Mucosa of gallbladder (tissue), 1 donor: ENCODE measurements at places on chromosomes 4 and X. TPM values are rescaled to one million over a fixed set of nuclear protein-coding genes. Genes with fewer than 3 reads are reported as not detected.

Gene DRD5
- total RNA-seq = not detected

Gene EIF2S3
- total RNA-seq = 168 TPM

Gene CT47B1
- total RNA-seq = not detected

Gene NXF3
- 78.1 TPM for total RNA-seq

Gene SMIM20
- 34.0 TPM for total RNA-seq

Gene BGN
- total RNA-seq = 204 TPM

Gene CPZ
- total RNA-seq = 6.3 TPM

Gene USP51
- total RNA-seq = 1.9 TPM

Gene WDR17
- total RNA-seq = 9.4 TPM

DNA sequence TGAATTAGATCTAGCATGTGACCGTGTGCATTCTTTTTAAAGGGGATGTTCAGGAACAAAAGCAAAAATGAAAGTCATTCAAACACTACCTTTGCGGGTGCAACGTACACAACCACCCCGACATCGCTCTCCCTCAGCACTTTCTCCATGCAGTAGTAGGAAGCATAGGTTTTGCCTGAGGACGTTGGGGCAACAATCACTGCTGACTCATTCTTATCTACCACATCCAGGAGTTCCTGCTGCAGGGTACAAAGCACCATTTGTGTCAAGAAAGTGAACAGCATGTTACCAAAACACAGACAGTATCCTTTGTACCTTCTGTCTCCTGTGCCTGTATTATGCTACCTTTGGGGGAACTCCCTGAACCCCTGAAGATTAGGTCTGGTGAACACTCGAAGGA is 58.6 kb downstream of the DDX60L start:
- DNase-seq = peak; percentile 29

GRCh38 chr4:119604266-119604665 is 24.3 kb downstream of the PDE5A start:
- DNase-seq = no peak

DNA sequence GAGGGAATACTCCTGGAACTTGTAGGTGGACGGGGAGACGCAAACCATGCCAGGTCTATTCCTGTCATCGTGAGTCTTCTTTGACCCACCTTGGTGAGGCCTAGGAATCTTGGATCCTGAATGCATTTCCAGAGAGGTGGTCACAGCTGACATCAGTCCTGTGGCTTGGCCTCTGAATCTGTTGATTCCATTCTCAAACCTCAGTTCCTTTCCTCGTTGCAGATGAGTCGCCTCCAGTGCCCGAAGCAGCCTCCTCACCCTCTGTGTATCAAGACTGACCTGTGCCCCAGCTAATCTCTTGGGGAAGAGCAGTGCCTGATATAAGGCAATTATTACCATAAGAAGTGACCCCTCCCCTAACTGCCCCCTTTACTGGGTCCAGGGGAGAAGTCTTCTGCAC is 118.1 kb downstream of the SMIM20 start:
- DNase-seq = no peak

- no peak for DNase-seq
Observed at GRCh38 chr4:2722033-2722432, 34.1 kb downstream of the TNIP2 start.

DNA sequence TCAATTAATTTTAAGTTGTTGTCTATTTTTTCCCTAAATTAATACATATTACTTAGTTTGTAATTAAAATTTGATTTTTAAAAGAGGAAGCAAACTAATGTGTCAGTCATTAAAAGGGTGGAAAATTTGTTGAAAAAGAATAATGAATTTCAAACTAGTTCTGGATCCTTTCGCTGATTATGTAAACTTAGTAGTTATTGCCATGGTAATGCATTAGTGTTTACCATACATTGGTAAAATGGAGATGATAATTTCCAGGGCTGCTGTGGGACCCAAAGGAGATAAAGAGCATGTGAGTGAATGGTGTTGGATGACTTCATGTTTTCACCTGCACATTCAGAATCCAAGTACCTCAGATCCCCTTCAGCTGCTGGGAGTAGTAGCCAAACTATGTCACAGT is 6.5 kb downstream of the BEX3 start:
- DNase-seq = no peak

DNA sequence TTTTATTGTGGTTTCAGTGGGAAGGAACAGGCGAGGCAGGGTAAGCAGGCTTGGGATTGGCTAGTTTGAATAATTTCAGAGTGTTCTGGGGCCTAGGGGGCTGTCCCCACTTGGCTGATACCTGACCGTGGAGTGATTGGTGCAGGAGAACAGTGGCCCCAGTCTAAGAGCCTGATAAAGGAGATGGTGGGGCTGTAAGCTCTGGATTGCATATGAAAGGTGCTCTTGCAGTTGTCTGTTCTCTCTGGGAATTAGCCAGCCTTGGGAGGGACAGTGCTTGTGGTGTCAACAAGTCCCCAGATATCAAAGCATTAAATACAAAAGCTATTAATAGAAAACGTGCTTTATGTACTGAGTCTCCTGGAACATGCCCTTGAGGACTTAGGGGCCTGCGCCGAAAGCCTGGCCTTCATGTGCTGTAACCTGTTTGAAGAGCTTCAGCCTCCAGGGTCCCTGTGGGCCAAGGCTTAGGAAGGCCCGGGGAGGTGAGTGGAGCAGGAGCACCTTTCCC is 30.4 kb upstream of the CLTRN start:
- no peak for DNase-seq

DNA sequence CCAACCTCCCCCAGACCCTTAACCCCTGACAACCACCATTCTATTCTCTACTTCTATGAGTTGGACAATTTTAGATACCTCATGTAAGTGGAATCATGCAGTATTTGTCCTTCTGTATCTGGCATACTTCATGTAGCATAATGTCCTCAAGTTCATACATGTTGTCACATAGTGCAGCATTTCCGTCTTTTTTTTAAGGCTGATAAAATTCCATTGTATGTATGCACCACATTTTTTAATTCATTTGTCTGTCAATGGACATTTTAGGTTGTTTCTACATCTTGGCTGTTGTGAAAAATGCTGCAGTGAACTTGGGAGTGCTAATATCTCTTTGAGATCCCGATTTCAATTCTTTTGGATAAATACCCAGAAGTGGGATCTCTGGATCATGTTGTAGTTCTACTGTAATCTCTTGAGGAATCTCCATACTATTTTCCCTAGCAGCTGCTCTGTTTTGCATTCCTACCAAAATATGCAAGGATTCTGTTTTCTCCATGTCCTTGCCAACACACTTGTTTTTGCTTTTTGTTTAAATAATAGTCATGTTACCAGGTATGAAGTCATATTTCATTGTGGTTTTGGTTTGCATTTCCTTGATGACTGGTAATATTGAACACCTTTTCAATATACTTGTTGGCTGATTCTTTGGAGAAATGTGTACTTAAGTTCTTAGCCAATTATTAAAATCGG is 48.8 kb upstream of the ADAD1 start:
- no peak for DNase-seq

- no peak for DNase-seq
Observed at GRCh38 chr4:27148211-27148895, 287.7 kb downstream of the STIM2 start.

DNA sequence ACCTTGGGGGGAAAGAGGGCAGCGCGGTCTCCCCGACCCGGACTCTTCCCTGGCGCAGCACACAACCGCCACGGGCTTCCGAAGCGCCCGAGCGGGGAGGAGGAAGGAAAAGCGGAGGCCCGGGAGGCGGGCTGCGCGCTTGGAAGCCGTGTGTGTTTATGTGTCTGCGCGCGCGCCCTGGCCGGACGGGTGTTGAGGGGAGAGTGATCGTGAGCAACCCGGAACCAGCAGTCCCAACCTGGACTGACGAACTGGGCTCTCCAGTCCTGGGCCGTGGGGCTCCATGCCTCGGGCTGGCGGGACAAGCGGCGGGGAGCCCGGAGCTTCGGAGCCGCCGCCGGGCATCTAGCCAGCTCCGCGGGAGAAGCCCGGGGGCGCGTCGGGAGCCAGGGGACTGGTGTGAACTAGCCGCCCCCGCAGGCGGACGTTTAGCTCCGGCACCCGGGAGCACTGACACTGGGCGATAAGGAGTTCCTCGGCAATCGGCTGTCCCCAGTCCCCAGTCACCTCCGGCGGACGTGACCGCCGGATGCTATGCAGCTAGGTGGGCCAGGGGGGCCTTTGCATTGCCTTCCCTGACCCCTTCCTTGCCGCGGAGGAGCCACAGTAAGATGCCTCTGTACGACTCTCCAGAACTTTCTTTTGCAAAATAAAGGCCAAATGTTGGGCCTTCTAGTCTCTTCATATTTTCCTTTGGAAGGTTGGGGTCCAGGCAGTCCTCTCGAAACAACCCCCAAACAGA is 74.8 kb upstream of the BCOR start:
- peak; percentile 53 for DNase-seq

- DNase-seq = no peak
Observed at GRCh38 chr4:100106982-100107381, 83.3 kb downstream of the DDIT4L start.

- DNase-seq = no peak
Observed at GRCh38 chrX:130628516-130628915, 226.7 kb downstream of the RBMX2 start.

DNA sequence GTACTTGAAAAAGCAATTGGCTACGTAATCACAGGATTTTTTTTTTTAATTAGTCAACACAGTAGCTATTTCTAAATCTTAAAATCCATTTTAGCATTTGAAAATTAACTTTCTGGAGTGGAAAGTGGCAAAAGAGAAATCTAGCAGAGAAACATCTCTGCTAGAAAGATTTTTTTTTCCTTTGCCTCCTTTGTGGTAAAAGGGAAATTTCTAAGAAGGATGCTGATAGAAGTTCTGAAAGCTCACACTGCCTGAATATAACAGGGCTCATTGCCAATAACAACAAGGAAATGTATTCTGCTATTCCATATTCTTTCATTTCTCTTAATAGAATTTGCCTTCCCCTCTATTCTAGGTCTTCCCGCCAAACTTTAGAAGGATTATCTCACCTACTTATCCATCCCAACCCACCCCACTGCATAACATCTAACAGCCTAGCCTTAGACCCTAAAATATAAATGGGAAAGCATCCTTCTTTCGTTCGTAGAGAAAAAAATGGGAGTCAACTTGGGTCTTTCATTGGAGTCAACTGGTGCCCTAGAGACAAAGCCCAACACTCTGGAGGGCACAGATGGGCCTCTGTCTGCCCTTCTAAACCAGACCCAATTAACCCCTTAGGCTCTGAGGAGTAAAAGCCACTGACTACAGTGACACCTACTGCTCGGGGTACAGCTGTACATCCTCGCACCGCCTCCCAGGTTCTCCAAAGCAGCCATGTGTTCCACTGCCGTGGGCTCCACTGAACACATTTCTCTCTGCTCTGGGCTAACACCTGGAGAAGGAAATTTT is 103.9 kb downstream of the MAML3 start:
- no peak for DNase-seq

DNA sequence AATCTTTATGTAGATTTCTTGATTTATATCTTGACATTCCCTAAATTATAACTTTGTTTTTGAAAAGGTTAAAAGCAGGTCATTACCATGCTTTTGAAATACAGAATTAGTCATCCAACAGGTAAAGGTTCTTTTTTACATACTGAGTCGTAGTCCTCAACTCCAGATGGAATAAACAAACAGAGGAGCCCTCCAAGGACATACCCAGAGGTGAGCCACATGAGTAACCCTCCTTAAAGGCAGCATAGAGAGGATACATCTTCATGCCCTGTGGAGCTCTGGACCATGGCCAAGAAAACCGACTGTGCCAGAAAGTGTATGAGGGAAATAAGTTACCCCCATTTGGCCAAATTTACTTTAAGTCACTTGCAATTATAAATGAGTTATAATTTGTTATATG is 95.3 kb upstream of the MCF2 start:
- no peak for DNase-seq

DNA sequence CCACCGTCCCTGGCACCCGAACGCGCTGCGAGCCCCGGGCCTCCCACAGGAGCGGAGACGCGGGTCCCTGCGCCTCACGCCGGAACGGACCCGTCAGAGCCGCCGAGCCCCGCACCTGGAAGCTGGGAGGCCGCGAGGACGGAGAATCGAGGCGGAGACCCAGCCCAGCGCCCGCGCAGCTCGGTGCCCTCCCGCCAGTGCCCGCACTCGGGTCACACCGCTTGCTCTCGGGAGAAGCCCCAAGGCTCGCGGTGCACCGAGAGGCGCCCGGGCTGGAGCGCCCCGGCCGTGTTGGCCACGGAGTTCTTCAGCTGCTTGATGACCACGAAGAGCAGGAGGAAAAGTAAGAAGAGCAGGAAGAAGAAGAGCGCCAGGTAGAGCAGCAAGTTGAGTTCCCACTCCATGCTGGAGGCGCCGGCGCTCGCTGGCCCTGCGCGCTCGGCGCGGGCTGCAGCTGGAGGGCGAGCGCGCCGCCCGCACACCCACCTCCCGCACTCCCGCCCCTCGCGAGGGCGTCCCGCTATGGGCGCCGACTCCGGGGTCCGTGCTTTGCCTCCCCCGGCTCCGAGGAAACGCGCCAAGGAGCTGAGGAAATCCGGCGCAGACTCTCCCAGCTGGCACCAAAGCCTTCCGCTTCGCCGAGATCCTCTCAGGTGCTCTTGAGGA is at the start of gene SMIM43:
SMIM43 (minus strand) TSS at position 463 of the 666 bp plus-strand sequence; CDS start at position 404, 59 bp downstream.
- no peak for DNase-seq

DNA sequence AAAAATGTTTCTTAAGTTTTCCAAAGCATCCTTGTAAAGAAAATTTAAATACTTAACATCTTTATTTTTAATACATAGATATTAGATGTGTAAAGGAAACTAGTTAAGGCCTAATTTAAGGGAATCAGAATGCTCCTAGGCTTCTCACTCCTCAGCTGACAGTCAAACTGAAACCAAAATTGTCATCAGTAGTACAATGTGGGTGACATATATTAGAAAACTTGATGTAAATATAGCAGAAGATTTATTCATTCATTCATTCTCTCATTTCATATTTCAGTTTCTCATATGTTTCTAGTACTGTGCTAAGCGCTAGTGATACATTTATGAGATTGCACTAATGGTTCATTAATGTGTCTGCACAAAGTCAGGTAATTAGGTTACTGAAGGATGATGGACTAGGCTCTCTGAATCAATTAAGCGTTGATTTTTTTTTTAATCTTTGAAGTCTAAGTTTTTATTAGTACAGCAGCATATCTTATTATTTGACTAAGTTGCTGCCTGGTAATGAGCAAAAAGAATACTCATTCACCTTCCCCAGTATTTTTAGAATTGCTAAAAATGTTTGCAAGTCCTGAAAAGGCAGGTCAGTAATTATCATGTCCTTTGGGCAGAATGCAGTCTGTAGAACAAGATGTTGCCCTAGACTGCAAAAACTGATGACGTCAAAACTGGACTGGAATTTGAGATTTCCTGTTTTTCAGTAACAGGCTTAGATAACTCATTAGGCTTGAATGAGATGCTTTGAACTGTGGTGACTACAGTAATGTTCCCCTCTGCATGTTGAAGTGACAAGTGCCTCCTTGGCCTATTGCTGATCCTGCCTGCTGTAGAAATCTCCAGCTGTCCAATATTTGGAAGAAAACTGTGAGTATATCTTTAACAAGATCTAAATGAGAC is 128.7 kb downstream of the ARHGAP24 start:
- DNase-seq = no peak
